ENCODE measurements at places on chromosomes 3 and 15.

- no peak for DNase-seq
Observed at GRCh38 chr3:30662836-30663235, 56.4 kb downstream of the TGFBR2 start.

DNA sequence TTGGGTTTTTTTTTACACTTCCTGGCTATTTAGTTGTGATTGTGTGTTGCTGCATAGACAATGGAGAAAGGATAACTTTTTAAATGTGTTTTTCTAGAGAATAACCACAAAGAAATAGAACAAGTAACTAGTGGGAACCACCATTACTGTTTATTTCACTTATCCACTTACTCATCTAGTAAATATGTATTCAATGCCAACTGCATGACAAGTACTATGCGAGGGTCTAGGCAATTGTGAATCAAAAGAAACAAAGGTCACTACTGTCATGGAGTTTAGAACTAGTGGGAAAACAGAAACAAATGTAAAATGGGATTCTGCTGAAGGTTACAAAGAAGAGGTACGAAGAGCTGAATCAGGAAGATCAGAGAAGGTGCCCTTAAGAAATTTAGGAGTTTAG lies 600.9 kb upstream of the ROBO2 start:
- DNase-seq: no peak

GRCh38 chr3:107943786-107944523 lies 146.9 kb downstream of the CD47 start:
- no peak for DNase-seq

GRCh38 chr15:80609091-80609490 lies 86.0 kb upstream of the ABHD17C start:
- DNase-seq: no peak

GRCh38 chr15:57451555-57451954 lies 75.2 kb downstream of the CGNL1 start:
- no peak for DNase-seq

DNA sequence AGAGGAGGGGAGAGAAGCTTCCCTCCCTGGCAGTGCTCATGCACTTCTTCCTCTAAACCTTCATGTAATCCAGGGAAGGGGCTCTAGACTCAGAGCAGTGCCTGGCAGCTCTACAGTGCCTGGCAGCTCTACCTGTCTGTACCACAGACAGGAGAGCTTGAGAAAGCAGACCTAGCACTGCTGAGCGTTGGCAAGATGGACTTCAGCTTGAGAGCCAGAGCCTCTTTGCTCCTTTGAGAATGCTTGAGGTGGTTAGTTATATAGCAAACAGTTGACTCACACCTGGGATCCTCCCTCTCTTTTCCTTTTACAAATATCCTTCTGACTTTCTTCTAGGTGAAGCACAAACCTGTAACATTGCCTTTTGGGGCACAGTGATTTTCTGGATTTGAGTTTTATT lies 20.9 kb downstream of the FBXO22 start:
- DNase-seq: no peak

DNA sequence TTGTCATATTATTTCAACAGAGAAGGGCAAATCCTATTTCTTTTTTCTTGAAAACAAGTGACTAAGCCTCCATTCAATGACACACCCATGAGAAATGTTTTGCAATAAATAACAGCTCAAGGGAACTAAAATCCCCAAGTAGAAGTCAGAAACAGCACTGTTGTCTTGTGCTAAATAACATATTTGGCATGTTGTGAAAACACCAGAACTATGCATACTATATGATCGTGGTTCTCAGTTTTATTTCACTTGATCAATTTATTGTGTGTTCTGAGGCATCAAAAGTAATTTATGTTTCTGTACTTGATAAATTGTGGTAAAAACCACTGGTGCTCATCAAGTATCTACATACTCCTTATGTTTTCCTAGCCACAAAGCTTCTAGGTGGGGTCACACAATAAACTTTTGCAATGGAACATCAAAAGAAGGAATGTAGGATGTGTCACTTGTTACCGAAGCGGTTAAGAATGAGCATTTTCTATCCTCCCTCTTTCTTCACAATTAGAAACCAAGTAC lies 691.7 kb upstream of the CBLB start:
- peak; percentile 89 for DNase-seq

GRCh38 chr15:97652700-97653167 lies 307.8 kb upstream of the ARRDC4 start:
- DNase-seq: no peak

GRCh38 chr3:87397211-87397610 lies 120.8 kb upstream of the POU1F1 start:
- peak; percentile 6 for DNase-seq

- no peak for DNase-seq
Observed at GRCh38 chr3:112083239-112083638, 3.0 kb upstream of the C3orf52 start.

GRCh38 chr15:45268135-45268534 lies 16.1 kb downstream of the SLC28A2 start:
- no peak for DNase-seq

DNA sequence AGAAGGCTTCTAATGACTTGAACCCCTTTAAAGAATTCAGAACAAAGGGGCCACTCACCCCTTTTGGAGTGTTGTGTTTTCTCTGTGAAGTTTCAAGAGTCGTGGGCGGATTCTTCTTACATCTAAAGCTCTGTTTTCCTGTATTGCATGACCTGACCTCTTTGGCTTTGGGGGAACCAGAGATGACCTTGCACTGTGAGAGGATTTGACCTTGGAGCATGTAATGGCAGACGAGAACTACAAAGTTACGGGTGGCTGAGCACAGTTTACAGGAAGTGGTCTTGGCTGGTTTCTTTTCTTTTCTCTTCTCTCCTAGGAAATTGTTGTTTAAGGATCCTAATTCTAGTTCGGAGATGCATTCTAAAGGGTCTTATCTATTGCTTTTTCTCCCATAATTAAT lies 6.2 kb upstream of the BDH1 start:
- DNase-seq: no peak

DNA sequence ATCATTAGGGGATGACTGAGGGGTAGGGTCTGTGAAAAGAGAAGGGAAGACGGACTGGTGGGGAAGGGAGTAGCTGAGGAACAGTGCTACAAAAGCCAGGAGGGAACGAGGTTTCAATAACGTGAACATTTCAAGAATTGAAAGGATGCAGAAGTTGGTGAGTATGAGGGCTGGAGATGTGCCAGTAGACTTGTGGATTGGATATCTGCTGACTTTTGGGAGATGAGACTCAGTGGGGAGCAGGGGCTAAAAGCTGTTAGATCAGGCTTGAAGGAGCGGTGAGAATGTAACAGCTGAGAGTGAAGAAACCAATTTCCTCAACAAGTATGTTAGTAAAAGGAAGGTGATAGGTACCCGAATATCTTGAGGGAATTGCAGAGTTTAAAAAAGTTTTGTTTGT lies 65.2 kb downstream of the GTPBP8 start:
- no peak for DNase-seq

DNA sequence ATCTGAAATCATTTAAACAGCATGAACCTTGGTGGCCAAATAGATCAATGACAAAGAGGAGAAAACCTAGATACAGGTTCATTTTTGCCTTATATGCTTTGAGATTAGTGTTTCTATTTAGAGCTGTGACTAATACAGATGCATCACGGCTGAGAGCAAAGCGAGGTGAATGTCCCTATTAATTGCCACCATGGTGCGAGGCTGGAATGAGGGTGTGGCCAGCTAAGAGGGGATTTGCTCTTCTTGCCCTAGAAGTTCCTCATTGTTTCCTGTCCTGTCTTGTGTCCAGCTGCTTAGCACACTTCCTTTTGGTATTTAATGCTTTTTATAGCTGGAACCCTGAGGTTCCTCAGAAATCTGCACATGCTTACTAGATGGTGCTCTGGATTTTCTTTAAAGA lies 339.1 kb upstream of the RGMA start:
- DNase-seq: no peak

- peak; percentile 68 for DNase-seq
Observed at GRCh38 chr3:4978966-4979427, 240 bp upstream of the BHLHE40 start.

GRCh38 chr3:126034481-126035361 lies 49.2 kb downstream of the SLC41A3 start:
- DNase-seq: no peak

- no peak for DNase-seq
Observed at GRCh38 chr3:129077222-129077621, 16.6 kb downstream of the GP9 start.

DNA sequence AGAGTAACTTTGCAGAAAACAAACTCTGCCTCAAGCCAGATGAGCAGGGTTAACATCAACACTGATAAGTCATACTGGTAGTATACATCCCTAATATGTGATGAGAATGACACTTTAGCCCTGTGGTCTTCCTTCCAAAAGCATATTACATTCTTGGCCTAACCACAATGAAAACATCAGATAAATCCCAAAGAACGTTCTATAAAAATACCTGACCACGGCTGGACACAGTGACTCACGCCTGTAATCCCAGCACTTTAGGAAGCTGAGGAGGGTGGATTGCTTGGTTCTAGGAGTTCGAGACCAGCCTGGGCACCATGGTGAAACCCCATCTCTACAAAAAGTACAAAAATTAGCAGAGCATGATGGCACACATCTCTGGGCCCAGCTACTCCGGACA lies 4.7 kb downstream of the TMCC1 start:
- DNase-seq: peak; percentile 96

- no peak for DNase-seq
Observed at GRCh38 chr3:161333696-161334095, 37.6 kb downstream of the SPTSSB start.

DNA sequence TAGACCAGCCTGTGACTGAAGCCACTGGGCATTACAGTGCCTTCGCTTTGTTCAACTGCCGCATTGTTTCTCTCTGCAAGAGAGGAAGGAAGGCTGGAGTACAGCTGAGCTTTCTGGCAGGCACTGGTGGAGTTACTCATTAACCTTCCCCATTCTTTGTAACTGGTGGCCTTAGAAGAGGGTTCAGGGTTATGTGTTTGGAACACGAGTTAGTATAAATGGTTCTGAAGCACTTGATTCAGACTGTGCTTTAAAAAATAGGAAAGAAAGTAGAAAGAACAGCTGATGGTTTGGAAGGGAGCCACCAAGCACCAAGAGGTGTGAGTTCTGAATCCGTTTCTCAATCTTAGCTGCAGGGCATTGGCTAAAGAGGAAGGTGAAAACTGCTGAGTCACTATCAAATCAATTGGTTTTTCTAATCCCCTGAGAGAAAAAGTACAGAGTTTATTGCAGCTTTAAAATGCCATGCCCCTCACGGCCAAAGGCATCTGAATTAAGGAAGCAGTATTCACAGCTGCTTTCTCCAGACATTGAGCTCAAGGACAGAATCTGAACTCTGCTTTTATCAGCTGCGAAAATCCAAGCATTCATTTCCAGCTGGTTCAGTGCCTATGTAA lies 3.6 kb downstream of the HGD start:
- peak; percentile 37 for DNase-seq

GRCh38 chr3:28989646-28990089 lies 291.2 kb upstream of the RBMS3 start:
- DNase-seq: no peak

GRCh38 chr15:67782691-67782991 lies 42.7 kb upstream of the SKOR1 start:
- no peak for DNase-seq

DNA sequence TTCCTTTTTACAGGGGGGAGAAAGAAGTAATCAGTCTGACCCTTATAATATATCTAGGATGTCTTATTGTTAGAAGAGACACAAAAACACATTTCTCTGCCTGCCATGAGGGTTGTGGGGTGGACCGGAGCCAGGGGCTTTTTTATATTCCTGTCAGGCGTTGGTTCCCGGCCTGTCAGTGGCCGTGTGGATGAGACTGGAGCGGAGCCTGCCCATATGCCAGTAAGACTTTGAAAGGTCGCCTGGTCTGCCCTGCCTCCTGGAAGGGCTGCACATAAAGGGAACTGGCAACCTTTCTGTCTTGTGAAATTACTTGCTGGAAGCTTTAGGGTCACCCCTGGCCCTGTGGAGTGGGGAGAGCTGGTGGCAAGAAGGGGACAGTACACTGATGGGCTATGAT lies 34.7 kb downstream of the MAP3K13 start:
- DNase-seq: no peak

GRCh38 chr3:33277193-33277882 lies at the start of gene FBXL2:
Gene FBXL2, plus strand, starts transcription at chr3:33277442. Its CDS starts 71 bp downstream, at chr3:33277513.
- DNase-seq: no peak

- peak; percentile 95 for DNase-seq
Observed at GRCh38 chr15:48427960-48428547, 96.8 kb downstream of the DUT start.

DNA sequence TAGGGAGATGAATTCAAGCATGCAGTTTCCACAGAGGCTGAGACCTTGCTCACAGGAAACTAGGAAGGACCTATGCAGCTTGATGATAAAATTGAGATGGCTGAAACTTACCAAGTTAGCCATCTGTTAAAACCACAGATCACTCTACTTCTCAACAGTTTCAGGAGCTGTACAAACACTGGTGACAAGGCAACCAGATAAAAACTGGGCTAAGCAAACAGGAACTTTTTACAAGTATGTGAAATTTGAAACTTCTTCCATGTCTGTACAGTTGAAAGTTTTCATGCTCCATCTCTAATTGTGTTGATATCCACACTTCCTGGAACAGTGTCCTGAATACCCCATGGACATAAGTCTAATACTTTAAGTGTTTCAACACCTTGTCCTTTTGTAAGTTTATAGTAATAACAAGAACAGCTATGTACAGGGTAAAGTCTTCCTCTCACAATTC lies 78.2 kb downstream of the FAIM start:
- peak; percentile 86 for DNase-seq

- no peak for DNase-seq
Observed at GRCh38 chr15:91807122-91807521, 46.4 kb upstream of the SLCO3A1 start.

- no peak for DNase-seq
Observed at GRCh38 chr3:150286390-150287147, 121.5 kb upstream of the TSC22D2 start.

GRCh38 chr15:48541341-48542278 lies 103.9 kb downstream of the FBN1 start:
- DNase-seq: peak; percentile 70

DNA sequence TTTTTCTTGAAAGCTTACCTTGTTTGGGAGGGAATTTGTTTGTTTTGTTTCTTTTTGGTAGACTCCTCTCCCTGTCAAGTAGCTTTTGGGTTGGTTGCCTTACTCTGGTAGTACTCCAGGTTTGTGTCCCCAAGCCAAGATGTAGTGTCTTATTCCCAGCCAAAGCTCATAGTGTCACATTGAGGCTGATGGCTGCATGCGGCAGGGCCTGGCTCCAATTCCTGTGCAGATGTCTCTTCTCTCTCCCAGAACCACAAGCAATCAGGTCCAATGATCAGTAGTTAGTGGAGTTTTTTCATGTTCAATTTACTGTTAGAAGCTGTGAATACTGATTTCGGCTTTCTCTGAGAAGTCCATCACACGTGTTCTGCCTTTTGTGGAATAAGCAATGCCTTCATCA lies 221.1 kb upstream of the THBS1 start:
- no peak for DNase-seq
